ENCODE measurements at places on chromosomes 3 and 15. TPM values are rescaled to one million over a fixed set of nuclear protein-coding genes. Genes with fewer than 3 reads are reported as not detected.

CERS3 gene
- not detected for total RNA-seq

GPR62 gene
- total RNA-seq = 0.12 TPM

ZBTB20 gene
- total RNA-seq = 84.6 TPM

TEX9 gene
- 1.5 TPM for total RNA-seq

GPR160 gene
- 0.96 TPM for total RNA-seq

SST gene
- total RNA-seq = not detected

CLDN18 gene
- total RNA-seq = 0.12 TPM

ARIH2 gene
- 140 TPM for total RNA-seq

PLSCR2 gene
- not detected for total RNA-seq

GP5 gene
- not detected for total RNA-seq

SERPINI1 gene
- 2.0 TPM for total RNA-seq

IGDCC3 gene
- not detected for total RNA-seq

RTP1 gene
- total RNA-seq = not detected

FANCD2 gene
- total RNA-seq = 1.7 TPM

TMEM62 gene
- total RNA-seq = 11.3 TPM

DNA sequence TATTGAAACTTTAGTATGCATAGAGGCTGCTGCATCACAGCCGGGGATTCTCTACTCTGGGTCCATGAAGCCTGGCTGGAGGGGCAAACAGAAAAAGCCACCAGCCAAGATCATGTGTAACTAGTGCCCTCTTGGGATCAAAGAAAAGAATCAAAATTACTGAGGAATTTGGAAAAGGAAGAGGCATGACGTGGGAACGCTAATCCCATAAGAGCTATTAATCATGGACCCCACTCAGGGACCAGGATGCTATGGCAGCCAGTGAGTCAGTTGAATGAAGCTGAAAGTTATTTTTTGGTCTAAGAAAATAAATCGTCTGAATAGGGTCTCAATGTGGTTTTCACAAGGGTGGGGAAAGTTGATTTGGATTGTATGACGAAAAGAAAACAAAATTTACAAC, 1165.1 kb downstream of the ROBO2 start:
- no peak for DNase-seq

- DNase-seq = no peak
Observed at GRCh38 chr3:126360714-126361060, 3.5 kb upstream of the KLF15 start.

- DNase-seq = no peak
Observed at GRCh38 chr15:90711418-90711824, 5.7 kb upstream of the BLM start.

- DNase-seq = no peak
Observed at GRCh38 chr3:59406943-59407342, 357.1 kb upstream of the CFAP20DC start.

GRCh38 chr3:25532431-25533162, 104.5 kb downstream of the RARB start:
- DNase-seq = no peak

DNA sequence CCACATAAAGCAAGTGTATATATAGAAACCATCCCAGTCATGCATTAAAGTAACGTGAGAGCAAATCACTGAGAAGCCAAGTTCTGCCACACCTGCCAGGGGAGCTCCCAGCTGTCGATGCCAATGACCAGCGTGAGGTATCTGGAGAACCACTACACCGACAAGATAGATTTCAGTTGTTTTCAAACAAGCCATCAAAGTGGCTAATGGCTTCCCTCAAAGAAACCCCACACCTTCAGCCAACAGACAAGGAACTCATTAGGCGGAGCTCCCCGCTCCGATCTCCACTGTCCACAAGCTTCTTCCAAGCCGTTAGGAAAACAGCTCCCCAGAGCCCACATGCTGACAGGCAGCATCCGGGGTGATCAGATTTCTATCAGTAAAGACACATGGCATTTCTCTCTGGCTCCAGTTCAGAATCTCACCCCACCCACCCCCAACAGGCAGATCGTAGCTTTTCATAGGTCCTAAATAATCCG, 54.2 kb upstream of the SPATA12 start:
- DNase-seq = no peak

DNA sequence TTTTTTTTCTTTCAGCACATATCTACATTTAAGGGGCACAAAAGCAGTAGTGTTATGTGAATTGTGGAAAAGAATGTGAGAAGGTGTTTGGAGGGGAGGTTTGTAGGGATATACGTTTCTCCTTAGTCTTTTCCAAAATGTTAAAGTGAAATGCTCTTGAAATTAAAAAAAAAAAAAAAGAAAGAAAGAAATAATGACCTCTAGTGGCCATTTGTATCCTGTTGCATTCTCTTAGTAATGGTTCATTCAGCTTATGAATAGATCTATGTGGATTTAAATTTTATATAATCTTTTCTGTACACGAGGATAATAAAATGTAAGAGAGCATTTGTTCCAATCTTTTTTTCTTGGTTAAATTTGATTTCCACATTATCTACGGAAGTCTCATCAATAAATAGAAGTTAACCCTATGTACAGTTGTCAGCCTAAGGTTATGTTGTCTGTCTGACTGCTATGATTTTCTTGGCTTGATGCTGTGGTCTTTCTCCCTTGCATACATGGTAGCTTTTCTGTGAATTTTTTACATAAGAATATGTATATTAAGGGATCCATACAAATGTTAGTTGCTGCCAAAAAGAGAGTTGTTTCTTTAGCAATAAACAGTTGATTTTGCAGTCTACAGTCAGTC, 1.7 kb downstream of the P2RY13 start:
- DNase-seq = no peak

GRCh38 chr3:194130807-194131589, 5.0 kb upstream of the HES1 start:
- DNase-seq = no peak

DNA sequence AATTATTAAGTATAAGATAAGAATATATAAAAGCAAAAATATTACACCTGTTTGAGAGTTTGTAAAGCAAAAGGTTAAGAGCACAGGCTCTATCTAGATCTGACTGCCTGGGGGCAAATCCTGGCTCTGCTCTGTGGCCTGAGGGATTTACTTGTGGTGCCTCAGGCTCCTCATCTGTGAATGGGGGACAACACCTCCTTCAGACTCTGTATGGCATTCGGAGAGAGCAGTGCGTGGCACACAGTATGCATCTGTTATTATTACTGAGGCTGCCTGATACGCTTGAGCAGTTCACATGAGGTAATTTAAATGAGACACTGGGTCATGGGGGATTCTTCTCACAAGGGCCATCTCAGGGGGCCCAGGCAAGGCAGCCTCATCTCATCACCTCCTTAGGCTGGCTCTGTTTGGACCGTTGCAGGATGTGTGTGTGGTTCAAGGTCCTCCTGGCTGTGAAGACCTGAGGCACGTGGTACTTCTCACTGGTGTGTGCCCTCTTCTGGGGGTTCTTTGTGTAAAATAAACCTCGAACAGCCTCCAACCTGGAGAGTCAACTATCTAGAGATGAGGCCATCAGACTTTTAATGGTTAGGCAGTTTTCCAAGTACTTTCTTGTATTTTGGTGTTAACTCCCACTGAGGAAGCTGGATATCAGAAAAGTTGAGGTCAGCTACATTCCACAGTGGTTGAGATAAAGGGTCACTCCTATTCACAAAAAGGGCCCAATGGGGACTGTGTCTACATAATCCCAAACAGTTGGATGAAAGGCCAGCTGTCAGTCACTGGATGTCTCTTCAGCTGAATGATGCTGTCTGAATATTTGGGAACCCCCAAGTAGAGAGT, 9.0 kb downstream of the GNB5 start:
- DNase-seq = no peak

DNA sequence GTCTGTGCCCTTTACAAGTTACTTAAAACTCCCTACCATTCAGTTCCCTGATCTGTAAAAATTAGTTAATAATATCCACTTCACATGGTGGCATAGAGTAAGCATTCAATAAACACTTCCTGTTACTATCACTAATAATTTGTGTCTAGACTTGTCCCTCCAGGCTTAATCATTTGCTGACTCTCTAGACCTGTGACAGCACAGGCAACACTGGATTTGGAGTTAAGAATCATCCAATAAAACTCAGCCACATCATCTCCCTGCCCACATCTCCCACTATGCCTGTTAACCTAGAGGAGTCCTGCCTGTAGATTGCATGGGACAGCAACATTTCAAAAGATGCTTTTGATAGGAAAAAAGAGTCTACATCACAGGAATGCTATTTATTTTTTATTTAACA, 564.6 kb downstream of the MFSD1 start:
- DNase-seq = no peak

GRCh38 chr3:171807806-171808205, 2.5 kb downstream of the PLD1 start:
- DNase-seq = no peak

DNA sequence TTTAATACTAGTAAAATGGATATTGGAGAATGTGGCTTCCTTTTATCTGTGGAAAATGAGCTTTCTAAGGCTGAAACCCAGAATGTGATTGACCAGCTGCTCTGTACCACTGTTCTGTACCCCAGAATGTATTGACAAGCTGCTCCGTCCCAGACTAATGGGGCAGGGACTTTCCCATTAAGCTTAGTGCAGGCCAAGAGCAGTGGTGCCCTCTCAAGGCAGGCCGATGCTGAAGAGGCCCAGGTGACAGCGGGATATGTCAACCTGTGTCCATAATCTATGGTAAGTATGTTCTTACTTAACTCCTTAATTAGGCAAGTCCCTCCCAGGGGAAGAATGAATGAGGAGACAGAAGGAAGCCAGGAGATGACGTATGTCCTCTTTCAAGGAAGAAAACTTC, 31.1 kb downstream of the SGO1 start:
- no peak for DNase-seq

- DNase-seq = no peak
Observed at GRCh38 chr3:60206206-60206605, 1045.0 kb downstream of the FHIT start.

DNA sequence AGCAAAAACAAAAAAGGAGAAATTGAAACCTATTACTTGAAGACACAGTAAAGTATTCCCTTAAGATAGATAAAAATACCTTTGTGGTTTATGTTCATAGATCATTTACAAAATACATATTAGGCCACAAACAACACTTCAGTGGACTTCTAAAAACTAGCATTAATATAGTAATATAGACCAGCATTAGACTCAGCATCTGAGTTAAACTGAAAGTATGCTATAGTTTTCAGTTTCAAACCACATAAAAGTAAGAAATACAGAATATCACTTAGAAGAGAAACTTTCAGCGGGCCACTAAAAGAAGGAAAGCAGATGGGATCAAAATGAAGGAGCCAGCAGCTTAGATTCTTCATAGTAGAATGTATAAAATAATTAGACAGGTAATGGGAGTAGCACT, 86.6 kb downstream of the MSL2 start:
- DNase-seq = no peak

- DNase-seq = no peak
Observed at GRCh38 chr3:111570404-111571030, 24.6 kb downstream of the ZBED2 start.

- DNase-seq = no peak
Observed at GRCh38 chr15:38228618-38229017, 24.0 kb upstream of the SPRED1 start.

- peak; percentile 84 for DNase-seq
Observed at GRCh38 chr15:41894791-41895463, 1.1 kb upstream of the SPTBN5 start.

GRCh38 chr3:146914409-146914808, 309.3 kb upstream of the PLSCR5 start:
- DNase-seq = no peak

- DNase-seq = no peak
Observed at GRCh38 chr3:190811775-190812480, 50.6 kb downstream of the GMNC start.

- no peak for DNase-seq
Observed at GRCh38 chr15:63494408-63494807, 10.0 kb upstream of the USP3 start.

DNA sequence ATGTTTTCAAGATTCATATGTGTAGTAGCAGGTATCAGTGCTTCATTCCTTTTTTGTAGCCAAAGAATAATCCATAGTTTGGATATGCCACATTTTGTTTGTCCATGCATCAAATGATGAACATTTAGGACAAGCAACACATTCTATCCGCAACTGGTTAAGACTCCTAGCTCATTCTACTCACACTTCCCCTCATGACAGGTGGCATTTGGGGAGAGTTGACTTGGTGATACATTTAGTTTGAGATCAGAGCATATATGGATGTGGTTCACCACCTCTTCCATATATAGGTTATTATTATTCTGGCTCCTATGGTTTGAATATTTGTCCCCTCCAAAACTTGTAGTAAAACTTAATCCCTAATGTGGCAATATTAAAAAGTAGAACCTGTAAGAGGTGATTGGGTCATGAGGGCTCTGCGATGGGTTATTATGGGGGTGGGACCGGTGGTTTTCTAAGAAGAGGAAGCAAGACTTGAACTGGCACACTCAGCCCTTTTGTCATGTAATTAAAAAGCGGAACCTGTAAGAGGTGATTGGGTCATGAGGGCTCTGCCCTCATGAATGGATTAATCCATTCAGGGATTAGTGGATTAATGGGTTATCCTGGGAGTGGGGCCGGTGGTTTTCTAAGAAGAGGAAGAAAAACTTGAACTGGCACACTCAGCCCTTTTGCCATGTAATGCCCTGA, 75.3 kb upstream of the HRH1 start:
- DNase-seq = no peak

DNA sequence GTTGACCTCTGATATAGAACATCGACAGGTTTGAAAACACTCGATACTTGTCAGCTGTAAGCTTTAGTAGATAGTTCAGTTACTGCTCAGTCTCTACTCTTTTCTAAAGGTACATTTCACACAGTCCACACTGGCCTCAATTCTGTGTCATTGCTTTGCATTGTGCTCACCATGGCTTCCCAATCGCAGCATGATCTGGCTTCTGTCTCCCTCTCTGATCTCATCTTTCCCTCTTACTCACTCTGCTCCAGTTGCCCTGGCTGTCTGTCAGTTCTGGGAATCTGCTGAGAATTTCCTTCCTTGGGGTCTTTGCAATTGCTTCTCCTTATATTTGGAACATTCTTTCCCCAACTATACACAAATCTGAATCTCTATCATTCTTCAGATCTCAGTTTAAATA, 80.6 kb downstream of the GTF2E1 start:
- DNase-seq = no peak

GRCh38 chr3:45592830-45593707, 1.5 kb upstream of the LIMD1 start:
- peak; percentile 94 for DNase-seq

DNA sequence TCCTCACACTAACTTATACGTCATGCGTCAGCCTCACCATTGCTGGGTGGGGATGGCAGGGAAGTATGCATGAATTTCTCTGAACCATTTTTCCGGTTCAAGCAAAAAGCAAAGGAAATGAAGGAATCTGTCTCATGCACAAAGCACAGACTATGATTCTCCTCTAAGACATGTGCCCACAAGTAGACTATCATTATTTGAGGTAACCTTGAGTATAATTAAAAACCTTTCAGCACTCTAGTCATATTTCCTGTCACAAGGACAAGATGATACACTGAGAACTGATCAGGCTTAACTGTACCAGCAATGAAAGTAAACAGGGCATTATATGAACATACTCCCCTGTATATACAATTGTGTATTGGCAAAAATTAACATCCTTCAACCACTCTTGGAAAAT, 56.7 kb upstream of the TSC22D2 start:
- DNase-seq = no peak

GRCh38 chr3:58591517-58592510, 14.6 kb upstream of the FAM107A start:
- no peak for DNase-seq

- no peak for DNase-seq
Observed at GRCh38 chr3:171704002-171704401, 106.3 kb downstream of the PLD1 start.
